ENCODE measurements at places on chromosomes 6 and 20.

GRCh38 chr20:63361519-63362435 is 628 bp upstream of the CHRNA4 start:
- no peak overlapping the region for H3K4me3 ChIP-seq
- no peaks in the 10 kb centered on the region for H3K4me1 ChIP-seq
- peak; percentile 22 for DNase-seq
- H3K27me3 ChIP-seq = peaks cover 43% of the 10 kb centered on the region
- no peaks in the 10 kb centered on the region for H3K36me3 ChIP-seq

DNA sequence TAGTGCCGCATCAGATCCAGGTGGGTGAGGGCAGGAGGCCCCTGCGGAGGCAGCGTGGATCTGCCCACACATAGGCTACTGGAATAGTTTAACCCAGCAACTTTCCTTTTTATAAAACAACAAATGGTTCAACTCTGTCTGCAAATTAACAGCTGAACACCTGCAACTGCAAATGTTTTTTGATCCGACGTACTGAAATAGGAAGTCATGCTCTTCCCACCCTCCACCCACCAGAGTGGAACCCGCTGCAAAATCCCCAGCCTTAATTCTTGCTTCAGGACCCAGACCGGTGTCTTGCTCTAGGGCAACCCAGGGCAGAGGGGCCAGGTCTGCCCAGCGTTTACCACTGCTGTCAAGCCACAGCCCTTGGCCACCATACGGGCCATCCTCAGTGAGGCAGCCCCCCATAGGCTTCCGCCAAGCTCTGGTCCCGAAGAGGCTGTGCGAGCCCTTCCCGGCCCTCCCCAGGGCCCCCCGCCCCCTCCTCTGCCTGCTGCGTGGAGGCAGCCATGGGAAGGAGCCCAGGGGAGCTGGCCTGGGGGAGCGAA is 334.3 kb downstream of the ZFAND3 start:
- peaks cover 4% of the 10 kb centered on the region for H3K36me3 ChIP-seq
- no peak overlapping the region for H3K4me3 ChIP-seq
- no peak for DNase-seq

GRCh38 chr6:3612341-3613041 is 139.0 kb downstream of the PXDC1 start:
- H3K27me3 ChIP-seq = peaks cover 4% of the 10 kb centered on the region
- H3K4me3 ChIP-seq = no peak overlapping the region
- H3K36me3 ChIP-seq = no peaks in the 10 kb centered on the region

DNA sequence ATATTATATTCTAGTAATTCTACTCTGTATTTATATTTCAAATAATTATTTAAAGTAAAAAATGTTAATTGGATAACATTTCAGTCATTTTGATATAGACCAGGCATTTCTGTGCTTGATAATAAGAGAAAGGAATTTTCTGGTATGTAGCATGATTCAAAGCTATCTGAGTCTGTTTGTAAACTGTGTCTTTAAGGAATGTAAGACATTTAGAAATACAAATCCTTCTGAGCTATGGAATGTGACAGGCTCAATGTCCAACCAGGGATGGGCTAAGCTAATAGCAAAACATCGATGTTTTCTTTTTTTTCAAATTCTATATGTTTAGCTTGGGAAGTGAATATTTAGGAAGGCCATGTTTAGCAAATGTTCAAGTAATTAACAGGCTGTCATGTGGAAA is 41.5 kb upstream of the FAM83B start:
- H3K36me3 ChIP-seq = no peaks in the 10 kb centered on the region
- H3K4me3 ChIP-seq = no peak overlapping the region
- no peaks in the 10 kb centered on the region for H3K27me3 ChIP-seq
- no peak for DNase-seq
- no peak overlapping the region for H3K27ac ChIP-seq

GRCh38 chr6:74851596-74851995 is 354.3 kb downstream of the COL12A1 start:
- no peaks in the 10 kb centered on the region for H3K4me1 ChIP-seq
- no peaks in the 10 kb centered on the region for H3K27me3 ChIP-seq
- no peaks in the 10 kb centered on the region for H3K36me3 ChIP-seq
- no peak for DNase-seq
- H3K4me3 ChIP-seq = no peak overlapping the region
- no peak overlapping the region for H3K27ac ChIP-seq

DNA sequence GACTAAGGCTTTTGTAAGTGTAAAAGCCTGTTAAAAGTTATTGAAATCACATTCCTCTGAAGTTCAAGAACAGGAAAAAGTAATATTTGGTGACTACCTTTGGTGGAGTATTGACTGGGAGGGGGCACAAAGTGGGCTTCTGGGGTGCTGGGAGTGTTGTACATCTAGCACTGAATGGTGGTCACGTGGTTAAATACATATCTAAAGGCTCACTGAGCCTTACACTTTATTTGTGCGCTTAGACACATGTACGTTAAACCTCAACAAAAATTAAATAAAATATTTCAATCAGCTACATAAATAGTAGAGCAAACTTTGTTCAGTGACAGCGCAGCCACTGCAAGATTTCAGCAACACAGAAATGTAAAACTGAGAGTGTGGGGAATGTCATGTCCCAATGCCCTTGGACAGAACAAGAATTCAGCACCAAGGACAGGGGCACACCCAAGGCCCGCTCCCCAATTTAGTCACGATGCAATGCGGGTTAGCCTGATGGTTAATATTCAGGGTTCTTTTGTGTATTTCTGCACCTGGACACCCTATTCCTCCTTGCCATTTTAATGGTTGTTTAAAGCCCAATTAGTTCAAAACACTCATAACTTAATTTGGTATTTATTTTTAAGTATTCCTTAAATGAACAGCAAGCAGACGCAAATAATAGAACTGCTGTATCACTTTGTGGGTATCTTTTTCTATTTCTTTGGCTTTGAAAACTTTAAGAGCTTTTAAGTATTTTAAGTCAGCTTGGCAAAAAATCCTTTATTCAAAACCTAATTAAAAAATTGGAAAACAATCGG is 37.4 kb downstream of the ANGPT4 start:
- no peaks in the 10 kb centered on the region for H3K36me3 ChIP-seq
- H3K27ac ChIP-seq = no peak overlapping the region
- H3K4me3 ChIP-seq = no peak overlapping the region
- H3K27me3 ChIP-seq = peaks cover 5% of the 10 kb centered on the region

DNA sequence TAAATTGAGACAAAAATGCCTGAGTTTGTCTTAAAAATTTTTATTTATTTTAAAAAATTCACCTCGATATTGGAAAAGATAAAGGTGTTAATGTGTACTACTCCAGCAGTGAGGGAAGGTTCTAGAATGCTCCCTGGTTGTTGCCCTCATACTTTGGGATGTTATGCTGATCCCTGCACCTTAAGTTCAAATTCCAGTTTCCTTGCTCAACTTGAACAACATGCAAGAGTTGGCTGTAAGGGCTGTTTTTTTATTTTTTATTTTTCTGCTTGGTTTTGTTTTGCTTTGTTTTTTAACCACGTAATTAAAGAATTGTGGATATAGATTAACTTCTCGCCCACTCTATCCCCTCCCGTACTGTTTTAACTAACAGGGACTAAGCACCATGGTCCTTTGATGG is 158.7 kb upstream of the CITED2 start:
- DNase-seq = no peak
- H3K36me3 ChIP-seq = no peaks in the 10 kb centered on the region
- H3K27ac ChIP-seq = no peak overlapping the region
- H3K4me1 ChIP-seq = peaks cover 21% of the 10 kb centered on the region
- no peak overlapping the region for H3K4me3 ChIP-seq

GRCh38 chr6:105193647-105194046 is 13.8 kb upstream of the POPDC3 start:
- no peaks in the 10 kb centered on the region for H3K4me1 ChIP-seq
- DNase-seq = no peak

- DNase-seq = no peak
- no peaks in the 10 kb centered on the region for H3K36me3 ChIP-seq
- no peaks in the 10 kb centered on the region for H3K27me3 ChIP-seq
- H3K4me3 ChIP-seq = no peak overlapping the region
- no peaks in the 10 kb centered on the region for H3K4me1 ChIP-seq
Measured at GRCh38 chr6:62324834-62325233, 38.8 kb upstream of the KHDRBS2 start.

GRCh38 chr6:117555882-117556498 is 46.3 kb downstream of the GOPC start:
- no peak overlapping the region for H3K4me3 ChIP-seq
- H3K4me1 ChIP-seq = peaks cover 3% of the 10 kb centered on the region
- DNase-seq = peak; percentile 18
- no peak overlapping the region for H3K27ac ChIP-seq
- H3K36me3 ChIP-seq = no peaks in the 10 kb centered on the region

GRCh38 chr6:13762611-13763441 is 51.2 kb upstream of the RANBP9 start:
- peak overlapping the region; percentile 74 for H3K4me3 ChIP-seq
- H3K27ac ChIP-seq = peak overlapping the region; percentile 94
- peaks cover 49% of the 10 kb centered on the region for H3K4me1 ChIP-seq

- H3K27me3 ChIP-seq = peaks cover 12% of the 10 kb centered on the region
- H3K4me3 ChIP-seq = no peak overlapping the region
- no peaks in the 10 kb centered on the region for H3K4me1 ChIP-seq
Measured at GRCh38 chr6:106064142-106064541, 22.0 kb upstream of the PRDM1 start.

GRCh38 chr6:79646006-79646405 is 14.9 kb downstream of the SH3BGRL2 start:
- H3K36me3 ChIP-seq = peaks cover 2% of the 10 kb centered on the region
- peak; percentile 33 for DNase-seq

- no peak for DNase-seq
- no peak overlapping the region for H3K27ac ChIP-seq
- no peak overlapping the region for H3K4me3 ChIP-seq
- H3K4me1 ChIP-seq = peaks cover 2% of the 10 kb centered on the region
- H3K36me3 ChIP-seq = no peaks in the 10 kb centered on the region
Measured at GRCh38 chr20:9977629-9978028, 57.2 kb upstream of the ANKEF1 start.

- H3K27me3 ChIP-seq = no peaks in the 10 kb centered on the region
- no peak for DNase-seq
Measured at GRCh38 chr6:44432227-44432626, 44.7 kb downstream of the CDC5L start.

GRCh38 chr20:53736757-53737395 is 143.2 kb upstream of the ZNF217 start:
- peaks cover 4% of the 10 kb centered on the region for H3K36me3 ChIP-seq
- no peak for DNase-seq
- peak overlapping the region; percentile 87 for H3K27ac ChIP-seq
- peaks cover 60% of the 10 kb centered on the region for H3K4me1 ChIP-seq
- H3K27me3 ChIP-seq = no peaks in the 10 kb centered on the region

- H3K4me1 ChIP-seq = peaks cover 26% of the 10 kb centered on the region
- H3K27ac ChIP-seq = no peak overlapping the region
- peaks cover 25% of the 10 kb centered on the region for H3K27me3 ChIP-seq
- no peak for DNase-seq
Measured at GRCh38 chr6:37700620-37700973, 2.9 kb upstream of the MDGA1 start.

GRCh38 chr20:53677447-53678314 is 84.0 kb upstream of the ZNF217 start:
- no peaks in the 10 kb centered on the region for H3K27me3 ChIP-seq
- DNase-seq = no peak
- peak overlapping the region; percentile 38 for H3K4me3 ChIP-seq

GRCh38 chr6:112038756-112039430 is 15.0 kb upstream of the CCN6 start:
- peaks cover 5% of the 10 kb centered on the region for H3K36me3 ChIP-seq
- no peak for DNase-seq
- H3K4me3 ChIP-seq = no peak overlapping the region
- H3K27me3 ChIP-seq = no peaks in the 10 kb centered on the region

DNA sequence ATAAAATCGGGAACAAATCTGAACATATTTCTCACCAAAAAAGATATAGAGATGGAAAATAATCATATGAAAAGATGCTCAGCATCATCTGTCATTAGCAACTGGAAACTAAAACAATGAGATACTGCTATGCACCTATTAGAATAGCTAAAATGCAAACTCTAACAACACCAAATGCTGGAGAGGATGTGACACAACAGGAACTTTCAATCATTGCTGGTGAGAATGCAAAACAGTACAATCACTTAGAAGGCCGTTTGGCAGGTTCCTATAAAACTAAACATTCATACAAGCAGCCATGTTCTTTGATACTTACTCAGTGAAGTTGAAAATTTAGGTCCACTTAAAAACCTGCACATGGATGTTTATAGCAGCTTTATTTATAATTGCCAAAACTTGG is 67.0 kb downstream of the FAM50B start:
- H3K27me3 ChIP-seq = peaks cover 50% of the 10 kb centered on the region
- no peak overlapping the region for H3K27ac ChIP-seq
- H3K4me3 ChIP-seq = no peak overlapping the region
- H3K36me3 ChIP-seq = no peaks in the 10 kb centered on the region

DNA sequence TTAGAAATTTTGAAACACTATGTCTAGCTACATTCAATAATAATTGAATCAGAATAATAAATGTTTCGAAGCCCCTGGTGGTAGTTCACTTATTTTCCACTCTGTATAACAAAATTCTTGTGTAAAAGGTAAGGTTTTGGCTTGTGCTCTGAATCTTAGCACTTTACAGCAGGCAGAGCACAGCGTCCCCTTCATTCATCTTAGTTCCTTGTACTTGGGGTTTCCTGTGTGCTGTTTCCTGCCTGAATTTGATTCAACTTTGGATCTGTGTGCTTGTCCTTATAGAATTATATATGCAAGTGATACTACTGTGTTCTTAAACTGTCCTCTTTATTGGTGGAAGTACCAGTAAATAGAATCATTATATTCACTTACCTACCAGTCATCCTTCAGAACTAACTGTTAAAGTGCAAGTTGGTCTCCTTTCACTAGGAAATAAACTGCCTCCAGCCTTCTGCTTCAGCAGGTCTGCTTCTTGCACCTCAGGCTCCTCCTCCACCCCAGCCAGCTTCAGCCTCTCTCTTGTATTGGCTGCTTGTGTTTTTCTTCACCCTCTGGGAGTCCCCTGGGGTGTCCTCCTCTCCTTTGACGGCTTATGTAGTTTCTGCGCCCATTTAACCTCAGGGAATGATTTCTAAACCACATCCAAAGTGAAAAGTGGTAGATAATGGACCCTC is 28.8 kb upstream of the TULP4 start:
- no peak overlapping the region for H3K4me3 ChIP-seq
- H3K27ac ChIP-seq = no peak overlapping the region
- H3K36me3 ChIP-seq = peaks cover 5% of the 10 kb centered on the region
- H3K27me3 ChIP-seq = no peaks in the 10 kb centered on the region

DNA sequence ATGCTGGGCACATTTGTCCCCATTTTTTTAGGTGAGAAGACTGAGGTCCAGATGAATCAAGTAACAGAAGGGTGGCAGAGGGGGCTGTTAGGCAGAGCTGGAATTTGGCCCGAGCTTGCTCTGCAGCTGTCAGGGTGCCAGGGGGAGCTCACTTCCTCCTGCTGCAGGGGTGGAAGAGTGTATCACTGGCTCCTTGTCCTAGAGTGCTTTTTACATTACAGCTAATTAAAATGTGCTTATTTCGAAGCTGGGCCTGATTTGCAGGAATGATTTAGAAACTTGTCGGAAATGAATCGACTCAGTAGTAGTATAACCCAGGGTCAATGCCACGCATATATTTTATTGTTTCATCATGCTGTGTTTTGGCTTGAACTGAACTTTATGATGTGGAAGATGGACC is 11.1 kb downstream of the TOX2 start:
- no peak overlapping the region for H3K27ac ChIP-seq
- peaks cover 46% of the 10 kb centered on the region for H3K4me1 ChIP-seq
- no peak overlapping the region for H3K4me3 ChIP-seq
- no peaks in the 10 kb centered on the region for H3K36me3 ChIP-seq

GRCh38 chr6:154267508-154268106 is 89.0 kb downstream of the IPCEF1 start:
- H3K36me3 ChIP-seq = peaks cover 4% of the 10 kb centered on the region
- no peak for DNase-seq
- no peak overlapping the region for H3K4me3 ChIP-seq
- no peak overlapping the region for H3K27ac ChIP-seq
- H3K4me1 ChIP-seq = peaks cover 27% of the 10 kb centered on the region
